Activated CD8-positive, alpha-beta memory T cell treated with anti-CD3 and anti-CD28 coated beads, Interleukin-2, amount 50 U/mL, for 48 hours (primary cell): ENCODE measurements at places on chromosomes 5 and 9.

DNA sequence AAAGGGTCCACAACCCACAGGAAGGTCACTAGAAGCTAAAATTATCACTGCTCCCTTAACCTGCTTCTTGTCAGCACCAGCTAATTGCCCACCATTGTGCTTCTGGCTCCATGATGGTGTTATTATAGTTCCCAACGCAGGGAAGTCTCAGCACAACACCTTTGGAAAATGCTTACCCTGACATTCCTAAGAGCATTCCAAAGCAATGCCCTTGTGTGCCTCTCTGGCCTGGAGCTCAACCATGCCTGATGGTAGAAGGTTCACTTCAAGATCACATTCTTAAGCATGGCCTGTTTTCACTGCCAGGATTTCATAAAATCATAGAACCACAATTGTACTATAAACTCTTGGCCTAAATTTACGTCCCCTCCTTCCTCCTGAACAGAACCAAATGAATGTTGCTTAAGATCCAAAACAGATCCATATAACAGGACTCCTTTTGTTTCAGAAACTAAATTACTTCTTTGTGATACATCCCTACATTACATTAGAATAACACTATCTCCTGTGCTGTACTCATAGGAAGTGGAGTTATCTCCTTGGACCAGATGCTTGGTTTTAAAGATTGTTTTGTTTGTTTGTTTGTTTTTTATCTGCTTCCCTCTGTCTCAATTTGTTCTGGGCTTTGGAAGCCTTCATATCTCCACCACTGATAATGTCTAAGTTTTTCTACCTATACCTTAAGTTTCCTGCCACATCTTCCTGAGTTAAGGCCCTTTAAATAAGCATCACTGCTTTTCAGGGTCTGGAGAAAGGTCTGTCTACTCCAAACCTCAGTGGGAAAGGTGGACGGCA, 32.1 kb downstream of the ARL15 start:
- DNase-seq = no peak

GRCh38 chr5:135398160-135398854, 724 bp downstream of the MACROH2A1 start:
- peak; percentile 72 for DNase-seq

- DNase-seq = no peak
These were observed 82.2 kb upstream of the SLC24A2 start for GRCh38 chr9:19870988-19871387.

DNA sequence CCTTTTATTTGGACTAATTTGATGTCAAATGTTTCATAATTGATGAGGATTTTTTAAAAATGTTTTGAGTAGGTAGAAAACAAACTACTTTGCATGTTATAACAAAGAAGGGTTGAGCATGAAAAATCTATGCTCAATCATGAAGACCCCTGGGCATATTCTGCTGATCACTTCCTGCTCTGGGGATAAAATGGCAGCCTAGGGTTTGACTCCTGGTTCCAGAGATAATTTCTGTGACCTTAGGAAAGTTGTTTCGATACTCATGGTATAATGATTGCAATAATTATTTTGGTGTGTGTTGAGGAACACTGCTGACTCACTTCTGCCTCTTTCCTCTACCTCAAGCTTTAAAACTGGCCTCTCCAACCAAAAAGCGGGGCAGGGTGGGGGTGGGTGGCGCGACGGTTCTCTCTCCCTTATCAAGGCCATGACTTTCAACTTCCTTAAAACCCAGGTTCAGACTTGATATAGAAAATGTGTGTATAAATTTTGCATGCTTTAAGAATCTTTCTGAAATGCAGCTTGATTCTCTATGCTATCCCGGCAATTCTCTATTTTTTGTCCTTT, 6.0 kb upstream of the PIP5K1B start:
- DNase-seq = no peak

- no peak for DNase-seq
These were observed 30.5 kb downstream of the DDX31 start for GRCh38 chr9:132639322-132639721.

DNA sequence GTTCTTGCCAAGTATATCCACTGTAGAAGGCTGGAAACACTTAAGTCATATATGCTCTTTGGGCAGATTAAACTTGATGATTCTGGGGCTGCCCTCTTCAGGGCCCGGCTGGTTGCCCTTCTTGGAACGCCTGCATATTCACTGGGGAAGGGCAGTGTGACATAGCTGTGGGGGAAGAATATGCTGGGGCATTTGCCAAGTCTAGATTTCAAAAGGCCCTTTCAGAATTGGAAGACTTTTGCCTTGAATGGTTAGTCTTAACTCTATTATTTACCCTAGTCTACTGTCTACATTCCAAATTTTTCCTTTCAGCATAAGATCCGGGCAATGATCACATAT, 161.2 kb upstream of the PITX1 start:
- no peak for DNase-seq

- no peak for DNase-seq
These were observed 1.6 kb downstream of the DEPDC1B start for GRCh38 chr5:60698336-60698735.

GRCh38 chr5:34410411-34411139, 245.6 kb upstream of the RAI14 start:
- DNase-seq = no peak

DNA sequence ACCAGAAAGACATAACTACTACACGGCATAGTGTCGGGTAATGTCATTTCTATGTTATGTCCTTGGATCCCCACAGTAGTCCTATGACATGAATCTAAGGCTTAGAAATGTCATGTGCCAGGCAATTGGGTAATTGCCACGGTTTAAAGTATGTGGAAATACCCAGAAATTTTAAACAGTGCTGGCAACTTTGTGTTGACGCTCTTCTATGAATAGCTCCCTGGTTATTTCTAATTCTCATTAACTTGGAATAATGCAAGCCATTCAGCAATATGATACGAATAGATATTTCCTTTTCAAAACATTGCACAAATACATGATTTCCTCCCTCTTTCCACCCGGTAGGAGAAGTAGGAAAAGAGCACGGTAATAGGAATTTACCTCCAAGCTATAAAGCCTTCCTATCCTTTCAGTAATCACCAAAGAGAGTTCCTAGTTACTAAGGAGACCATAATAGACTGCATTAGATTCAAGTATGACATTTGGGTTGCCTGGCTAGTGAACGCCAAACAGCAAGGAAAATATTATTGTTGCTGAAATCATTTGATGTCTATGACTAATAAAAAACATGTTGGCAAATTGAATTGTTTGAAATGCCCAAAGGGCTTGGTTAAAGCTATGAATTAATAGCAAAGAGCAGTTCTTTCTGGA, 168.4 kb downstream of the CCDC192 start:
- DNase-seq = no peak

GRCh38 chr9:4022435-4023067, 277.3 kb downstream of the GLIS3 start:
- DNase-seq = no peak

DNA sequence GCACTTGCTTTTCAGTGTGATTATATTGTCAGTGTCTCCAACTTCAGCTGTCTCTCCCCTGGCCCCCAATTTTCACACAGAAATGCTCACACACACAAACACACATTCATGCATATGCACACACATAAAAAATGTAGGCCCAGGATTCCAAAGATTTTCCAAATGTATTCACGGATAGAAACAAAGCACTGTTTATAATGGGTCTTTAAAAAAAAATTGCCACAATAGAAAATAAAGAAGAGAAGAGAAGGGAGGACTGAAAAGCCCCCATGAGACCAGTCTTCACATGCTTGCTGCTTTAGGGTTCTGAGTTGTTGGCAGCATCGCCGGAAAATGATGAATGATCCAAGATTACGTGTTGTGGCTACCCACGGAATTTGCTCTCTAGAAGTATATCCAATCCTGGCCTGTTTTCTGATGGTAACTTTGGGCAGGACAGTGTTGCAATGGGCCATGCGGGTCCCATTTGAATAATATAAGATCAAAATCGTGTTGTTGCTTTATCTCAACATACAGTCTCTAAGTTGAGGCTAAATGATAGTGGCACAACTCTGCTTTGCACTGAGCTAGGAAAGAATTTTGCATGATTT, 36.2 kb upstream of the ACO1 start:
- DNase-seq = no peak

DNA sequence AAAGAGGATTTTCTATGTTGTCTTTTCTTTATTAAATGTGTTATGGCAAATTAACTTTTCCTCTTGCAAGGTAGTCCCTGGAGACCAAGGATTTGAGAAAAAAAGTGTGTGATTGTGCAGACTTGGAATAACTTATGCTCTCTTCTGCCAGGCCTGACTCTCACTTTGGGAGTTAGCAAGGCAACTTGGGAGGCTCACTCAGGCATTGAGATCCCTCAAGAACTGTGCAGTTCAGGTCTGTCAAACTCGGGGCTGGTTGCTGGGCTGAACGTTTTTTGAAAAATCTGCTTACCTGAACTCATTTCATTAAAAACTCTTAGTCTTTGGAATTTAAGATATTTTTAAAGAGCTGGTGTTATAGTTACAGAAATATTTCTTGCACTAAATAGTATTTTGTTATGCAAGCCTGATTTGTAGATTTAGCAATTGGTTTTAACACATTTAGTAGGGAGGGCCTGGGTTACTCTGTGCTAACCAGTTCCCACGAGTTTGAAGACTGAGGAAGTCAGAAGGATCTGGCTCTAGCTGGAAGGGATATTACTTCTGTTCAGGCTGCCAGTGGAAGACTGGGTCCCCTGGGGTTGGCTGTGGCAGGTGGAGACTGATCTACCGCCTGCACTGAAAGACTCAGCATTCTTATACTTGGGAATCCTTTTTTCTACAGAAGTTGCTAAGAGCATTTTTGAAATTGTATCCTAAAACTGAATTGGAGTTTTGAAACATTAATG, 150.4 kb upstream of the PCSK5 start:
- no peak for DNase-seq

DNA sequence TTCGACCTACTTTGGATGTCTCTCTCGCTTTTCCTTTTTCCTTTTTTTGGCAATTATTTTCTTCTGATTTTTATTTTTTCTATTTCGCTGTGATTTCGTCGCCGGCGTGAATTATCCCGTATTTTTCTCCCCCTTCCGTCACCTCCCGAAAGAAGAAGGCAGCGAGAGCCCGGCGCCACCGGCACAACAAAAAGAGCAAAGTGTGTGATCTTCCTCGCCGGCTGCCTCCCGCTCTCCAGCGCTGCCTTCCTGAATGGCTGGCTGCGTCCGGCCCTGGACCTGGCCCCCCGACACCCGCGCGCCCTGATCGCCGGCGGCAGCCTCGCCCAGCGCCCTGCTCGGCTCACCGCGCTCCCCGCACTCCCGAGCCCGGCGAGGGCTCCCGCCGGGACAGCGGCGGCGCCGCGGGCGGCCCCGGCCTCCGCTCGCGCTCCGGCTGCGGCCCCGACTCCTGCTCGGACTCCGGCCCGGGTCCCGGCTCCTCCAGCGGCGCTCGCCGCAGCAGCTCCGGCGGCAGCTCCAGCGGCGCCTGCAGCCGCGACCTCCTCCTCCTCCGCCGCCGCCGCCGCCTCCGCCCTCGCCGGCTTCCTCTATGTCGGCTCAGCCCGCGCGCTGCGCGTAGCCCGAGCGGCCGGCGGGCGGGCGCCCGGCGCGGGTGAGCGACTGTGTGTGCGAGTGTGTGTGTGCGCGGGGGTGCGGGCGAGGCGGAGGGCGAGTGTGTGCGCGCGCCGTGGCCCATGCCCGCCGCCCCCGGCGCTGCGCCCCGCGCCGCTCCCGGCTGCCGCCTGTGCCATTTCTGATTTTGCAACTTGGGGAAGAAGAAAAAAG, 960 bp downstream of the NR2F1 start:
- peak; percentile 69 for DNase-seq

DNA sequence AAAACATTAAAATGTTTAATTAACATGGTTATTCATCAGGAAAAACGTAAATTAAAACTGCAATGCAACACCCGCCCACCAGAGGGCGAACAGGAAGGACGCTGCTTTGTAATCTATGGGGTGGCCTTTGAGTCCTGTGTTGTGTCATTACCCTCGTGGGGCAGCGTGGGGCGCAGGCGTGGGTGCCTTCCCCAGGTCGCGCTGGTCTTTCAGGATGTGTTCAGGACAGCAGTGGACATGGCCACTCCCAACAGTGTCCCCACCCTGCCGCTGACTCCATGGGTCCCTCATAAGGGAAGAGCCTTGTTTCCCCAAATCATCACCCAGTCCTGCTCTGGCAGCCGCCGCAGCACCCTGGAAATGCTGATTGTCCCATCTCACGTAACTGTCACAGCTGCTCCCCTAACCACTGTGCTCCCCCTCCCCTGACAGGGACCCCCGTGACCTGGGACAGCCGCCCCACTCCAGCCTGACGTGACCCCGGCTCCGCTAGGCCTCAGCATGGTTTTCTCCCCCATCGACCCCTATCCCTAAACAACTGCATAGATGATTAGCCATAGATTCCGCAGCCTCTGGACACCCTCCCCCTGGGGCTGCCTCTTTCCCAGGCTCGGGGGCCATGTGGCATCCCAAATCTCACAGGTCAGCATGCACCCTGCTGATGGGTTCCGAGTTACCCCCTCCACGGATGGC, 36.4 kb downstream of the GLT6D1 start:
- peak; percentile 84 for DNase-seq

- no peak for DNase-seq
These were observed 145.5 kb upstream of the PCA3 start for GRCh38 chr9:76618762-76619161.

- no peak for DNase-seq
These were observed 12.6 kb upstream of the SPARC start for GRCh38 chr5:151699071-151699901.

DNA sequence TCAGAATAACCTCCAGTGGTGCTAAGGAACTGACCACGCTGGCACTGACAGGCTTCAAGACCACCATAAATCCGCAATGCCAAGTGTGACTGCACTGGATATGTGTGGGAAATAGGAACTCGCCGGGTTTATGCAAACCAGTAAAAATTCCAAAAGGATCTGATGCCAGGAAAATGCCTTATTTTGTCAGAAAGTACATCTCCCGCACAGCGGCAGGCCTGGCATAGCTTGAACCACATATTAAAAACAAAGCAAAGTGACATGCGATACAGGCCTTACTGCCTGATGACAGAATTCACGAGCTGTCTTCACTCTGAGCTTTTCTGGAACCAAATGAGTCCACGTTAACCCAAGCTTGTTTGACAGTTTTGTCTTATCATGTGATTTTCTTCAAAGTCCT, 139.6 kb downstream of the GLIS3 start:
- no peak for DNase-seq

- DNase-seq = no peak
These were observed 181.0 kb upstream of the CD180 start for GRCh38 chr5:67377631-67378030.

GRCh38 chr5:179800696-179801201, 5.9 kb downstream of the MGAT4B start:
- DNase-seq = no peak

DNA sequence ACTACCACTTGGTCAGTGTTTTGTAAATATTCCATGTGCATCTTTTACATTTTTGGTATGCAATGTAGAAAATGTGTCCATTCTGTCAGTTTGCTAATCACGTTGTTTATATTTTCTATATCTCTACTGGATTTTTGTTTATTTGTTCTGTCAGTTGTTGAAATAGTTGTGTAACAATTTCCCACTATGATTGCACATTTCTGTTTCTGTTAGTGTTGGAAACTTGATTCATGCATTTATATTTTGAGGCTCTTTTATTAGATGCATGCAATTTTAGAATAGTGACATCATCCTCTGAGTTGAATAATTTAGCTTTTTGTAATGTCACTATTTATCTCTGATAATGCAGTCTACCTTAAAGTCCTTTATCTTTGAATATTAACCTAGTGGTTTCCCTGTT, 25.8 kb upstream of the LECT2 start:
- DNase-seq = no peak
